ENCODE measurements at places on chromosomes 2 and 18.

DNA sequence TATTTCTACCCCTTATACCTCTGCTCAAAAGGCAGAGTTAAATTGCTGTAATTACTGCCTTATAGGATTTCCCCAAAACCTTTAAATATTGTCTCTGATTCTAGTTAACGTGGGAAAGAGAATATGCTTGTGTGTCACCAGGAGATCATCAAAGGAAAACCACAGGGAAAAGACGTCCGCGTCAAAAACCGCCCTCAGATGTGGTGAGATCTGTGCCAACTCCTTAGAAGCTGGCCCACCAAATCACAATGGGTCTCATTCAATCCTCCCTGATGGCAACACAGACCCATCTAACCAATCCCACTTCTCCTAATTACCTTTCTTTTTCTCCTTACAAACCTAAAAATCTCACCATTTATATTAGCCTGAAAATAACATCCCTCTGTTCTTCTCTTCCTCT lies 25.4 kb downstream of the VPS54 start:
- no peak for DNase-seq

DNA sequence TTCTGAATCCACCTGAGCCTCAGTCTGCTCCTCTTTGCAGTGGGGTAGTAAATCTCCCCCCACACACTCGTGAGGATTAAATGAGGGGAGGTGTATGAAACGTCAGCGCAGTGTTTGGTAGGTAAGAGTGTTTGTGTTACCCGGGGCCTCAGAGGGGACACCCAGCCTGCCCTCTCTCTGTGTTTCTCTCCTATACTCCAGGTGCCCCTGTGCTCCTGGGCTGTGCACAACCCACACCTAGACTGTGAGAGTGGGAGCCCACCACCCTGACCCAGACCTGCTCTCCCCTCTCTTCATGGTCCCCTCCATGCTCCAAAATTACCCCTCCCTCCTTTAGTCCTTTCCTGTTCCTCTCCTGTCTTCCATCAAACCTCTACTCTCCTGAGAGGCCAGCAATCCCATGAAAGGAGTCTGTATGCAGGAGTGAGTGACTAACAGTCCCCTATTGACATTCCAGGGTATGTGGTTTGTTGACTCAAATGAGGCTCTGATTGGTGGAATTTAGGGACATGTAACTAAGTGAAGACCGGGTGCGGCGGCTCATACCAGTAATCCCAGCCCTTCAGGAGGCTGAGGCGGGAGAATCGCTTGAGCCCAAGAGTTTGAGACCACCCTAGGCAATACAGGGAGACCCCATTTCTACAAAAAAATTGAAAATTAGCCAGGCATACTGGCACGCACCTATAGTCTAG lies 10.4 kb downstream of the CIB4 start:
- no peak for DNase-seq

- no peak for DNase-seq
These were observed 135.0 kb downstream of the LAMA3 start for GRCh38 chr18:23824240-23824639.

- DNase-seq = no peak
These were observed 65.3 kb downstream of the WDPCP start for GRCh38 chr2:63522950-63523349.

- no peak for DNase-seq
These were observed 29.2 kb upstream of the SETBP1 start for GRCh38 chr18:44651478-44651877.

DNA sequence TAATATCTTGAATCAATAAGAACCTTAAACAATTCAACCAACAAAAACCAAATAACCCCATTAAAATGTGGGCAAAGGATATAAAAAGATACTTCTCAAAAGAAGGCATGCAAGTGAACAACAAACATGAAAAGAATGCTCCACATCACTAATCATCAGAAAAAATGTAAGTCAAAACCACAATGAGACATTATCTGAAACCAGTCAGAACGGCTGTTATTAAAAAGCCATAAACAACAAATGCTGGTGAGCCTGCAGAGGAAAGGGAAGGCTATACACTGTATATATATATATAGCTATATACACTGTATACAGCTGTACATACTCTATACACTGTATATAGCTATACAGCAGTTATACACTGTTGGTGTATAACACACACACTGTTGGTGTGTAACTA lies 47.8 kb upstream of the GALNT13 start:
- no peak for DNase-seq

DNA sequence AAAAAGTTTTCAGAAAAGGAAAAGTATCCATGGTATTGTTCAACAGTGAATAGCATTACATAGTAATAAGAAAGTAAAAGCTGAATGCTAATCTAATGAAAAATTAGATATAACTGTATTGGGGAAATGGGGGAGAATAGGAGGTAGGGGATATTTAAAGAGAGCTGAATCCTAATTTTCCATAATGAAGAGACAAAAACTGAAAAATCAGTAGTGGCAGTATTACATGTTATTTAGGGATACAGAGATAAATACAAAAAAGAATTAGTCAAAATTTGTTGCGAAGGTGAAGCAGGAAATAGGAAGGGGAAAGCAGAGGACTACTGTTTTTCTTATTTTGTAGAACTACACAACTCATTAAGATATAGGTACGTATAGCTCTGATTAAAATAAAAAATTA lies 9.1 kb downstream of the TANK start:
- DNase-seq = no peak

DNA sequence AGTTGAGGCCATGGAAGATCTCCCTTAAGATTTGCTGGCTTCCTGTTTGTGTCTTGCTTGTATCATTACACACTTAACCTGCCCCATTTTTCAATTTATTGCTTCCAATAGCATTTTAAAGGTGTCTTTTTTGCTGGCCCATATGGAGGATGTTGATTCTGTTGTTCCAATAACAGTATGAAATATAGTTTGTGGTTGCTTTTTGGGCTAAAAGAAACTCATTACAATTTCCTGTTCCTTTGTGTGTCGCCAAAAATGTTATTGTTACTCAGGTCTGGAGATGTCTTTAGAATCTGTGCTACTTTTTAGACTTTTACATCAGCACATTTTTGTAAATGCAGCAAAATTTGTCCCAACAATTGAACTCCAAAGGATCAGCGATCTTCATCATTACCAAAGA lies 234.0 kb upstream of the ITGA4 start:
- DNase-seq = no peak

GRCh38 chr18:34773378-34773777 lies 63.3 kb downstream of the DTNA start:
- no peak for DNase-seq

DNA sequence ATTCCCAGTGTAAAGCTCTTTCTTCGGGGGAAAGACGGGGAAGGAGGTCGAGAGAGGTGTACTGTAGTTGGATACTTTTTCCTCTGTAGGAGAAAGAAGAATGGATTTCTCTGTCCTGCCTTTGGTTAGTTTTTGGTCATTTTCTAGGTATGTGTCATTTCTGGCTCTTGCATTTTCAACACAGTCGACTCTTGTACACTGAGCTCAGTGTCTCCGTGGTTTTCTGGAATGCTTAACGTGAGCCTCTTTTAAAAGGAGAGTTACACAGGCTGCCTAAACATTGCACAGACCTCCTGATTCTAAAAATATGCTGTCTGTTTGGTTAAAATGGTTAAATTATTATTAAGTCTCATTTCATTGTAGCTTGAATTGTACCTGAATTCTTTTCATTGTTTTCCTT lies 21.8 kb upstream of the GLS start:
- DNase-seq = no peak

DNA sequence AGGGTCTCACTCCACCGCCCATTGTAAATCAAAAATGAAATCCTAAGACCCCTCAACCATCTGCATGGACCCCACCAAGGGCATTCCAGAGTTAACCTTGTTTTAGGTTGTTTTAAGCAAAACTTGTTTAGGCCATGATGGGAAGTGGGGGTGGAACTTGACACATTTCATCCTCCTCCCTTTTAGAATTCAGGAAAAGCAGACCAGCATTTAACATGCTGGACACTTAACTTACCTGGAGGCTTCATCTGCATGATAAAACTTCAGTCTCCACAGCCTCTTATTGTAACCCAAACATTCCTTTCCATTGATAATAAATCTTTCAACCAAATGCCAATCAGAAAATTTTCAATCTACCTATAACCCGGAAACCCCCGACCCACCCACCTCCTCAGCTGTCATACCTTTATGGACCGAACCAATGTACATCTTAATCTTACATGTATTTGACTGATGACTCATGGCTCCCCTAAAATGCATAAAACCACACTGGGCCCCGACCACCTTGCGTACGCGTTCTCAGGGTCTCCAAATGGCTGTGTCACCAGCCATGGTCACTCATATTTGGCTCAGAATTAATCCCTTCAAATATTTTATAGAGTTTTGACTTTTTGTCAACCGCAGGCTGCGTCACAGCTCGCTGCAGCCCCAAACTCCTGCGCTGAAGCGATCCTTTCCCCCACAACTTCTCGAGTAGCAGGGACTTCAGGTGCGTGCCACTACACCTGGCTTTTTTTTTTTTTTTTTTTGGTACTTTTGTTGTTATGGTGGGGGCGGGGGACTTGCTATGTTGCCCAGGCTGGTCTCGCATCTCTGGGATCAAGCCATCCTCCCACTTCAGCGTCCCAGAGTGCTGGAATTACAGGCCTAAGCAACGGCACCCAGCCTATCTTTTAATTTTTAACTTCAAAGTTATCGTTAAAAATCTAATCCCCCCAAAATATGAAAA lies 917 bp downstream of the MPPE1 start:
- no peak for DNase-seq

DNA sequence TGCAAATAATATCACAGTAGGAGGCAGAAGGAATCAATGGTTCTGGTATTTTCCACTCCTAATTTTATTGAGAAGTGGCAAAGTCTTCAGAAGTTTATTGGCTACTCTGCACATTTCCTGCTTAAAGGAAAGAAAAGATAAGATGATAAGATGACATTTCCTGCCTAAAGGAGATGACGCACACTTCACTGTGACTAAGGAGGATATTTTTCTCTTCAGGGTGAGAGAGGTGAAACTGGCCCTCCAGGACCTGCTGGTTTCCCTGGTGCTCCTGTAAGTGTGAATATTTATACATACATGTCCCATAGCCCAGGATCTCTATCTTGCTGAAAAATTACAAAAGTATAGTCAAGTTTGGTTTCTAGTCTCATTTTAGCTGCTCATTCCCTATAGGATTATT lies 27.9 kb downstream of the COL3A1 start:
- no peak for DNase-seq

Data from activated CD8-positive, alpha-beta memory T cell treated with anti-CD3 and anti-CD28 coated beads for 48 hours (primary cell).